ENCODE measurements at places on chromosomes 1 and 21. TPM values are rescaled to one million over a fixed set of nuclear protein-coding genes. Genes with fewer than 3 reads are reported as not detected.

The RNF186 gene
- not detected for total RNA-seq

The FCGR3A gene
- total RNA-seq: 4.0 TPM

The PRKAA2 gene
- total RNA-seq: 2.4 TPM

The GJA9 gene
- total RNA-seq: not detected

Measured in endothelial cell (in vitro differentiated cells).